ENCODE measurements at places on chromosomes 2 and 18.

- DNase-seq: no peak
Measured at GRCh38 chr2:7972670-7973069, 709.2 kb upstream of the ID2 start.

GRCh38 chr18:46167971-46168370, 63.8 kb downstream of the HAUS1 start:
- no peak for DNase-seq

- DNase-seq: no peak
Measured at GRCh38 chr2:50452056-50452455, 579.9 kb downstream of the NRXN1 start.

- no peak for DNase-seq
Measured at GRCh38 chr2:15804691-15805090, 135.7 kb upstream of the MYCN start.

GRCh38 chr2:226728996-226729395, 70.6 kb downstream of the IRS1 start:
- no peak for DNase-seq

- DNase-seq: no peak
Measured at GRCh38 chr2:223297788-223298187, 245.8 kb downstream of the KCNE4 start.

DNA sequence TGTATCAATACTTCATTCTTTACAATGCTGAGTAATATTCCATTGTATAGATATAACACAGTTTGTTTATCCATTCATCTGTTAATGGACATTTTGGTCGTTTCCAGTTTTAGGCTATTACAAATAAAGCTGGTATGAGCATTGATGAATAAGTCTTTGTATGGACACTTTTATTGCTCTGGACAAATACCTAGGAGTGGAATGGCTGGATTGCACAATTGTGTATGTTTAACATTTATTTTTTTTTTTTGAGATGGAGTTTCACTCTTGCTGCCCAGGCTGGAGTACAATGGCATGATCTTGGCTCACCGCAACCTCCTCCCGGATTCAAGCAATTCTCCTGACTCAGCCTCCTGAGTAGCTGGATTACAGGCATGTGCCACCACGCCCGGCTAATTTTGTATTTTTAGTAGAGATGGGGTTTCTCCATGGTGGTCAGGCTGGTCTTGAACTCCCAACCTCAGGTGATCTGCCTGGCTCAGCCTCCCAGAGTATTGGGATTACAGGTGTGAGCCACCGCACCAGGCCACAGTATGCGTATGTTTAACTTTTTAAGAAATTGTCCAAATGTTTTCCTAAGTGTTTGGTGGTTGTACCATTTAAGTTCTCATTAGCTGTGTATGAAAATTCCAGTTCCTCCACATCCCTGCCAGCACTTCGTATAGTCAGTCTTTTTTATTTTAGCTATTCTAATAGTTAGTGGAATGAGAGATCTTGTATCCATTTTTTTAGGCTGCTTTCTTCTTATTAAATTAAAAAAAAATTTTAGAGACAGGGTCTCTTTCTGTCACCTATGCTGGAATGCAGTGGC, 194.9 kb upstream of the HAAO start:
- DNase-seq: no peak

DNA sequence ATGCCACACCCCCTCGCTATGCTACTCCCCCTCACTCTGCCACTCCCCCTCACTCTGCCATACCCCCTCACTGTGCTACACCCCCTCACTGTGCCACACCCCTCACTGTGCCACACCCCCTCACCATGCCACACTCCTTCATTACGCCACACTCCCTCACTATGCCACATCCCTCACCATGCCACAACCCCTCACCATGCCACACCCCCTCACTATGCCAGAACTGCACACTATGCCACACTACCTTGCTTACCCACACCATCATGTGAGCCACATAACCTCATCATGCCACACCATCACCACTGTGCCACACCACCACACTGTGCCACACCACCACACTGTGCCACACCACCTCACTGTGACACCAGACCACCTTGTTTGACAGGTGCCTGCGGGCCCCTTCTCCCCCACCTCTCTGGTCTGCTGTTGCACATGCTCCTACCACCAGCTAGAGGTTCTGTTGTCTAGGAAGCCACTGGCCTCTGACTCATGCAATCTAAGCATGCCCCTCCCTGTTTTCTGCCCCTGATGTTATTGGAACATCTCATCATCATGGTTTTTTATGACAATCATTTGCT, 22.0 kb downstream of the MARCHF4 start:
- no peak for DNase-seq

GRCh38 chr2:142330458-142330857, 199.6 kb upstream of the LRP1B start:
- DNase-seq: no peak

DNA sequence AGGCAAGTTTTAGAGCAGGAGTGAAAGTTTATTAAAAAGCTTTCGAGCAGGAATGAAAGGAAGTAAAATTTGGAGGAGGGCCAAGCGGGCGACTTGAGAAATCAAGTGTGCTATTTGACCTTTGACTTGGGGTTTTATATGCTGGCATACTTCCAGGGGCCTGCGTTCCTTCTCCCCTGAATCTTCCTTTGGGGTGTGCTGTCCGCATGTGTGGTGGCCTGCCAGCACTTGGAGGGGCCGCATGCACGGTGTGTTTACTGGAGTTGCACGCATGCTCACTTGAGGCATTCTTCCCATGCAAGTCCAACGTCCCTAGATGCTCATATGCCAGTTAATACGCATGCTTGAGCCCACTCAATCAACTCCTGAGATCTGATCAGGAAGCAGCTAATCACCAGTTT, 78.3 kb upstream of the MAP4K4 start:
- DNase-seq: no peak

- DNase-seq: no peak
Measured at GRCh38 chr2:237515621-237516275, 28.7 kb downstream of the MLPH start.

DNA sequence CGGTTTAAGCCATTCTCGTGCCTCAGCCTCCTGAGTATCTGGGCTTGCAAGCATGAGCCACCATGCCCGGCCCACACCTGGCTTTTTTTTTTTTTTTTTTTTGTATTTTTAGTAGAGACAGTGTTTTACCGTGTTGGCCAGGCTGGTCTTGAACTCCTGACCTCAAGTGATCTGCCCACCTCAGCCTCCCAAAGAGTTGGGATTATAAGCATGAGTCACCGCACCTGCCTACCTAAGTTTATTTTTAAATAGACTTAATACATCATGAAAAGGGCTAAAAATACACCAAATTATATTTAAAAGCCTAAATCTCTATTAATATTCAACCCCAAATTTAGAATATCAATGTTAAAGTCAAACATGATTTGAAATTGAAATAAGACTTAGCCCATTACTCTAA, 250.8 kb upstream of the MC4R start:
- DNase-seq: no peak

GRCh38 chr2:11788461-11789124, 42.2 kb downstream of the LPIN1 start:
- DNase-seq: no peak

GRCh38 chr2:120735746-120736170, at the start of gene GLI2:
TSS of gene GLI2 (plus strand) at chr2:120735868. CDS start at chr2:120797321, 61,453 bp downstream.
- DNase-seq: no peak

DNA sequence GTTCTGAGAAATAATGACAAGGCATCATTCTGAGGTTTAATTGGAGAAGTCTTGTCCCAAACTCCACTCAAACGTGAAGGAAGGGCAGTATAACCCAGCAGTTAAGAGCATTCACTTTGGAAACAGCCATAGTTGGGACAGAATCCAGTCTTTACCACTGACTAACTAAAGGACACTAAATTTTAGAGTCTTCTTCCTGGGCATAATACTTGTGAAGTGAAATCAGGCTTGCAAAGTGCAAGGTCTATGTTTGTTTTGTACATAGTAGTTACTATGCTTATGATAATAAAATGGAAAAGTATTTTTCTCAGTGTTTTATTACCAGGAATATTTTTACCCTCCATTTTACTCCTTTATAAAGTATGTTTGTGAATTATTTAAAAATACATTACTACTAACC, 748.2 kb upstream of the ID2 start:
- DNase-seq: no peak

DNA sequence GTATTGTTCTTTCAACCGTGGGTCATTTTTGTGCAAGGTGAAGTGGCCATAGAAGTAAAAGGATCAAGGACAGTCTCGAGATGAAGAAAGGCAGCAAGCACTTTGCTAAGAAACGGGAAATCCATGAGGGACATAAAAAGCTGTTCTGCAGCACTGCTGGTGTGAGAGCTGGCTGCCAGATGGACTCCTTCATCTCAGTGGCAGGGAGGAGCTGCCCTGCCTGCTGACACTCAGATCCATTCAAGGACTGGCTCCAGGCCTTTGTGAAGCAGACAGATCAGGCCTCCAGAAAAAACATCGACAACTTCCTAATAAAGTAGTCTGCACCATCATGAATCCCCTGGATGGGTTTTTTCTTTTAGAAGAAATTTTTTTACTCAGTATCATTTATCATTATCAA, 29.5 kb downstream of the RMC1 start:
- no peak for DNase-seq

DNA sequence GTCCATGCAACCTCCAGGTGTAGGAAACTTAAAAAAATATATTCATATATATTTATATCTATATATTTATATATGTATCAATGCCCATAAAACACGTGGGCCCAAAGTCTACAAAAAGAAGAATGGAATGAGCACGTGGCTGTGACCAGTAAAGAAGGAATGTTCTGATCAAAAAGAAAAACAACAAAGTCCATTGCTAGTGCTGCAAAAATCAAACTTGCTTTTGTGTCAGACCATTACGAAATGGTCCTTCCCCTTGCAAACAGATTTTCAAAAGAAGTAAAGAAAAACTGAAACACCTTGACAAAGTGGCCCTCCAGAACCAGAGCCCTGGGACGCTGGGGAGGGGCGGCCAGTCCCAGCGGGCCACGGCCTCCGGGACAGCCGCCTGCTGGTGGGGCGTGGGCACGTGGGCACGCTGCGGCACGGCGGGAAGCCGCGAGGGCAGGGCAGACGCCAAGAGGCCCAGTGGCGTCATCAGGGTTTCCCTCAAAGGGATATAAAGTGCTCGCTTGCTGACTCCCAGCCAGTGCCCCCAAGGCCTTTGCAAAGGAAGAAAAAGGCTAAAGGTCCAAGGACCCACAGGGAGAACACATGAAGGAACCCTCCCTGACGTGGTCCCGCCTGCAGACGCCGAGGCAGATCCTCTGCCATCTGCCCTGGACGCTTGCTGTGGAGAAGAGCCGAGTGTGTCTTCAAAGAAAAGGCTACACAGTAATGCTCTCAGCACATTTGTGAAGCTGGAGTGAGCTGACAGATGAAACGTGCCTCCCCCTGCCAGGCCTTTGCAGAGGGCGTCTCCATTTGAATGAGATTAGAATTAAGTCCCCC, 201.8 kb downstream of the TWIST2 start:
- DNase-seq: no peak

GRCh38 chr2:135202751-135203150, 150.7 kb downstream of the RAB3GAP1 start:
- no peak for DNase-seq

- DNase-seq: no peak
Measured at GRCh38 chr2:229486673-229487072, 215.6 kb upstream of the PID1 start.

DNA sequence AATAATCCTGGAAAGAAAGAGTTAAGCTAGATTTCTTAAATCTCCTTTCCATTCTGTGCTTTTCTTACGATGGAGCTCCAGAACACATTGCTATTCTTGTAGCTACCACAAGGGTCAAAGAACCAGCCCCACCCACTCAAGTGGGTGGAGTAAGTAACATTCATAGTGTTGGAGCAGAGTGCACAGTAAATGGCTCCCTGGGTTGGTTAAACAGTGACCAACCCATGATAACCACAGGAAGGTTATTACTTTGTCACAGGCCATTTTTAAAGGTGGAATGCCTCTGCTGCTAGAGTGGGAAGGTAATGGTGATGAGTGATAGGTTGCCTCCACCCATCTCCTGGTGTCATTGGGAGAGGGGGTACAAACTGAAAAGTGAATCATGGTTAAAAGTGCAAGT, 13.9 kb downstream of the ARPC2 start:
- DNase-seq: no peak

DNA sequence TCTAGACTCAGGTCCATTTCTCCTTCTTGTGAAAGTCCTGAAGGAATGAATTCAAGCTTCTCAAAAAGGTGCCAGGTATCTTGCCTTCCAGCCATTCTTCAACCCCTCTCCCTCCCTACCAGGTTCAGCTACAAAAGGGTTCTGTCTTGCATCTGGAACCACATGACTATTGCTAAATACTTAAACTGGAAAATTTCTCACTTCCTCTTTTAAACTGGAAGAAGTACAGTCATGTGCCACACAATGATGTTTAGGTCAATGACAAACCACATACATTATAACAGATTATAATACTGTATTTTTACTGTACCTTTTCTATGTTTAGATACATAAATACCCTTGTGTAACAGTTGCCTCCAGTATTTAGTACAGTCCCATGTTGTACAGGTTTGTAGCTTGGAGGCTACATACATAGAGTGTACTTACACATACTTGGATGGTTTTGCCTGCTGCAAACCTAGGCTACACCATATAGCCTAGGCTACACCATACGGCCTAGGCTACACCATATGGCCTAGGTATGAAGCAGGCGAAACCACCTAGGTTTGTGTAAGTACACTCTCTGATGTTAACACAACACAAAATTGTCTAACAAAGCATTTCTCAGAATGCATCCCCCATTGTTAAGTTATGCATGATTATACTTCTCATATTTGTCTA, 142.0 kb upstream of the DNMT3A start:
- DNase-seq: no peak

DNA sequence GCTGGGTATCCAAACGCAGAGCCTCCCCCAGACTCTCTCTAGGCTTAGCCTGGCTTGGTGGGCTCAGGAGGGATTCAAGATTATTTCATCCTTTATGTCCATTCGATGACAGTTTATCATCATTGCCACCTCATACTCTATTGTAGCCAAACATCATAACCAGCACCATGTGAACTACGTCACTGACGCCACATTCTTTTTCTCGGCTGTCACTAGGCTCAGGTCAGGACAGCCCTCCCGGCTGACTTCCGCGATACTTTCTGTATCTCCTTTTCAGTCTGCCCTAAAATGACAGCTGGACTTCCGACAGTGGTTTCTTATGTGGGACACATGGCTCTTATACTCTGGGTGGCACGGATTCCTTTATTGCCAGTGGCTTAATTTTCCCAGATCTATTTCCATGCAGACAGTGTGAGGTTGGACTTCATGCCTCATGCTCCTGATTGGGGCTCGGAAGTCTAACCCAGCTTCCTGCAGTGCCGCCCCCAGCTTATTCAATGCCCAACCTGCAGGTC, 39.8 kb upstream of the SMIM21 start:
- no peak for DNase-seq

GRCh38 chr2:215652388-215652787, 216.5 kb upstream of the FN1 start:
- DNase-seq: no peak

- DNase-seq: no peak
Measured at GRCh38 chr18:27778925-27779324, 398.0 kb downstream of the CDH2 start.

DNA sequence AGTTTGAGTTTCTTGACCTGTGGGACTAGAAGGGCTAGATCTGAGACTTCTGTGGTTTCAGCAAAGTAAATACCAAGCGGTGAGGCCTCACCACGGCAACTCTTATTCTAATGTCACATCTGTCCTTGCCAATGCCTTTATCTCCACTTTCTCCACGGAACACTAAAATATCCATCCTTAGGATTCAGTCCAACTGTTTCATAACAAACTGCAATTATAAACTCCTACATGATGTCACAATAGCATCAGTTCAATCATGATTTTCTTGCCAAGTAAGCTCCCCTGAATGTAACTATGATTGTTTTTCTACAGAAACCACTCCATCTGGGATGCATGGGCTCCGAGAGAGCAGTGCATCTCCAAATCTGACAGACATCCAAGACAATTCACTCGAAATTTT, 79.6 kb downstream of the LRATD1 start:
- no peak for DNase-seq

- DNase-seq: no peak
Measured at GRCh38 chr2:137420744-137421143, 543.5 kb upstream of the HNMT start.

All from activated naive CD8-positive, alpha-beta T cell treated with anti-CD3 and anti-CD28 coated beads, Interleukin-2, amount 50 U/mL, for 16 hours (primary cell).